ENCODE measurements at places on chromosomes 2 and 18.

- no peak for DNase-seq
These were observed 100.4 kb downstream of the HIBCH start for GRCh38 chr2:190219186-190219585.

DNA sequence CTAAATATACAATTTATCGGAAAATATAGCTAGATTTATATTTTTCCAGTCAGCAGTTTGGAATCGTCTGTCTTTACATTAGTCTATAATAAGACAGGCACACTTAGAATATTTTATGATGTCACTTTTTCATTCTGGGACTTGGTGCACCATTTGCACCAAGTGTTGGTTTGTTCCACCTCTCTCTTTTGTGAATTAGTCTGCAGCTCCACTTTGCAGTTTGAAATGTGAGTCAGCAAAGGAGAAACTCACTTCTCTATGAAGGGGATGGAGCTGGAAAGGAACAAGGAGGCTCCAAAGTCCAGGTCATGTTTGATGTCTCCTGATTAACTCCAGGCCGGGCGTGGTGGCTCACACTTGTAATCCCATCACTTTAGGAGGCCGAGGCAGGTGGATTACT is 63.8 kb upstream of the RTN4 start:
- no peak for DNase-seq

- no peak for DNase-seq
These were observed 73.4 kb downstream of the CCDC150 start for GRCh38 chr2:196712867-196713266.

DNA sequence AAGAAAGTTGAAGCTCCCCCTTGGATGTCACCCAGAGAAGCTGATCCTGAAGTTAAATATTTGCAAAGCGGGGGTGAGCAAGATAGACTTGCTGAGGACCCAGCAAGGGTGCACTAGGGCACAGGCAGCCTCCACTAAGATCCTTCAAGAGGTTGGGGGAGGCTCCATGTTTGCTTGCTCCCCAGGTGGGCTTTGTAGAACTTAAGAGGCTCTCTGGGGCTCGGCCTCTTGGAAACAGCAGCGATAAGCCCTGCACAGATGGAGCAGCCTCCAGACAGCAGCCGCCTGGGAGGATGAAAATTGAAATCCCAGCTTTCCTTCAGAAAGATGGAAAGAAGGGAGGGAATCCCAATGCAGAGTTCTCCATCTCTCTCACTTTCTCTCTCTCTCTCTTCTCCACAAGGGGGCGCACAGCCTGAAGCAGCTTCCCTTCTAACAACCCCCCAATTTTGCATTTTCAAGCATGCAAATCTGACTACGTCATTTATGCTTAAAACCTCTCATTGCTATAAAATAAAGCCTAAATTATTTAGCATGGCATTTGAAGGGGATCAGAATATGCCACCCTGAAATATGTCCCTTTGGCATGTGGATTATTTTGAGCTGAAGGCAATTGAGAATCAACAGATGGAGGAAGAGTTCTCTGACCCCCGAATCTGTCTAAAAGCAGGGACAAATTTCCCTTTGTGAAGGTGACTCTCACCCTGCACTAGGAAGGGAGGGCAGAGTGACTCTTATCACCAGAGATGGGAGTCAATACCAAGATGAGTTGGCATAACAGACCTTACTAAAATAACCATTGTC is 185.7 kb upstream of the KLHL29 start:
- DNase-seq = peak; percentile 24

- no peak for DNase-seq
These were observed 9.0 kb upstream of the KCNG2 start for GRCh38 chr18:79788734-79789085.

DNA sequence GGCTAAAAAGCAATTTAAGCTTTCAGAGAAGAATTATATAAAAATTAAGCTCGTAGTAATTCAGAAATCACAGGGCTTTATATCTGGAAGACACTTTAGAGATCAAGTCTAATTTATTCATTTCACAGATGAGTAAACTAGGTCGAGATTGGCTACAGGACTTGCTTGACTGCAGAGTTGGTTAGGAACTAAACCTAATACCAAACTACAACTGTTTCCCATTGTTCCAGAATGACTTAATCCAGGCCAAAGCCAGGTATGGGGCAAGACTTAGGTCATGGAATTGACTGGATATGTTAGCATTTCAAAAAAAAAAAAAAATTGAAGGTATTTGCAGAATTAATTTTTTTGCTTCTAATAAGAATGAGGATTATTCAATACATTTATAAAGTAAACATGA is 146.1 kb downstream of the RIT2 start:
- DNase-seq = no peak

GRCh38 chr2:63594660-63595059 is 5.9 kb downstream of the MDH1 start:
- no peak for DNase-seq

- DNase-seq = no peak
These were observed 925.5 kb downstream of the SLC4A3 start for GRCh38 chr2:220552790-220553535.

DNA sequence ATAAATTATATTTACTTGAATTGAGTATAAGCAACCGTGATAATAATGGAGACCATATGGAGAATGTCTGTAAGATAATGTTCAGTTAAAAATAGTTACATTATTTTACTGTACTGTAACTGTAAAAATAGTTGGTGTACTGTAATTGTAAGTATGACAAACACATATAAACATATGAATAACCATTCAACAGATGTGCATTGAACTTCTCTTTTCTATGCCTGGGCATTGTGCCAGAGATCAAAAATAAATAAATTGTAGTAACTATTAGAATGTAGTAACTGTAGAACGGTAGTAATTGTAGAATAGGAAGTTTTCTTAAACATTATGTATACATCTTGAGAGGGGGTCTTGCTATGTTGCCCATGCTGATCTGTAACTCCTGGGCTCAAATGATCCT is 287.4 kb upstream of the EPAS1 start:
- no peak for DNase-seq

DNA sequence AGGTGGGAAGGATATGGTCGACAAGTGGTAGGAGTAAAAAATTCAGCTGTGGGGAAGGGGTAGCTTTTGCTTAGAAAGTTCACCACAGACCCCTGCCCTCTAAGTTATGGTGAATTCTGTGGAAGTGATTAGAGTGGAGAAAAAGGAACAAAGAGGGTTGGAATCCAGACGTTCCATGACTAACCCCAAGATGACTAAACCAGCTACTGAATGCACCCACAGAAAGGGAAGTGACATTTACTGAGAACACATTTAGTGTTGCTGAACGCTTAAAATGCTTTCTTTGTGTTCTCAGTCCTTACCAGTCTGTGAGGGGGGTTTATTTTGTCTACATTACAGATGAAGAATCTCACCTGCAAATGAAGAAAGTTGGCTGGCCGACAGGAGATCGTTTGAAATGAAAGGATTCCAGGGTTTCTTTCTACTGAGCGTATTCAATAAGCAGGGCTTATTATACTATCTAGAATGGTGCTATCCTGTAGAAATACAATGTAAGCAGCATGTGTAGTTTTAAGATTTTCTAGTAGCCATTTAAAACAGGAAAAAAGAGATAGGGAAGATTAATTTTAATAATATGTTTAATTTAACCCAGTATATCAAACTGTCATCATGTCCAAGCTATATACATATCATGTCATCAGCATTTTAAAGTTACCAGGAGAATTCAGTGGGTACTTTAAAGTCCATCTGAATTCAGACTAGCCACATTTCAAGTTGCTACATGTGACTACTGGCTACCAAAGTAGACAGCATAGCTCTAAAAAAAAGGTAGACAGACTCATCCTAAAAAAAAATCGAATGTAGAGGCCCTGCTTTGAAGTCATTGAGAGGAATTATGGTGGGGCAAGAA is 60.1 kb downstream of the LIMS1 start:
- DNase-seq = no peak

- DNase-seq = no peak
These were observed 190.3 kb downstream of the IRS1 start for GRCh38 chr2:226609366-226609765.

- no peak for DNase-seq
These were observed 75.1 kb downstream of the RFTN2 start for GRCh38 chr2:197600306-197600705.

GRCh38 chr2:188610827-188611226 is 319.2 kb downstream of the GULP1 start:
- no peak for DNase-seq

GRCh38 chr2:120338015-120338414 is 7.9 kb upstream of the INHBB start:
- no peak for DNase-seq

- no peak for DNase-seq
These were observed 47.6 kb downstream of the SP110 start for GRCh38 chr2:230172156-230172555.

DNA sequence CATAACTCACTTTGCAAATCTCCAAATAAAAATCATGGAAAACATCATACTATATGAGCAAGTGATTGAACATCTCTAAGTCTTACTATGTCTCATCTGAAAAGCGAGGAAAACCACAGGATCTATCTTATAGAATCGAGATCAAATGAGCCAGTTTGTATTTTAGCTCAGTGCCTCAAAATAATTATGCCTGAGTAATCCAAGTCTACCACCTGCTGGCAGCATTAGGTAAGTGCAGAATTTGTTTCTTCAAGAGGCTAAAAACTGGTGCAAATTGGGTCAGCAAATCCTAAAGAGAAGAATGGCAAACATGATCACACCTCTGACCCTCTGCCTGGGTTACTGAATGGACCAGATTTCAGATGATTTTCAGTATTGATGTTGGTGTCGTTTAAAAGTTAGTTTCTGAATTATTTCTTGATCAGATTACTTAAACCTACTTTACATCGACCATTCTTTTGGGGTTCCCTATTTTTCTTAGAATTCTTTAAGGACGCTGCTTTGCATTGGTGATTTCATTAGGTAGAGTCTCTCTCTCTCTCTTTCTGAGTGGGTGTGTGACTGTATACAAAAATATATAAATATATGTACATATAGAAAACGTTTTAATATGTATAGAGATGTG is 12.7 kb upstream of the FHOD3 start:
- peak; percentile 78 for DNase-seq

GRCh38 chr18:23540867-23541266 is 37.6 kb downstream of the RMC1 start:
- DNase-seq = no peak

DNA sequence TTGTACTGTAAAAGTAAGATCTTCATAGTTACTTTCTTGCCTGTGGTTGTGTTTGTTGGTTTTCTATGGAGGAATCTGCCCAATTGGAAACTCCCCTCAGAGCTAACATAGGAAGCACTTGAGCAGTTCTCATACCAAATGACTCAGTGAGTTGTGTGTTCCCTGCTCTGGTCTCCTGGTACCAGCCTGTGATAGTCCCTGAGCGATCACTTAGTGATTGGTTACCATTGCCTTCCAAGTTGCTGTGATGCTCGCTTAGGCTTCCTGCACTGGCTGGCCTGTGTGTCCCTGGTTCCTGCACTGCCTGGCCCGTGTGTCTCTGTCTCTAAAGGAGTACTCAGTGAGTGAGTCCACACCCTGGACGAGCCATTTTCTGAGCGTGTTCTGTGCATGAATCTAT is 133.0 kb downstream of the MAP4K4 start:
- no peak for DNase-seq

DNA sequence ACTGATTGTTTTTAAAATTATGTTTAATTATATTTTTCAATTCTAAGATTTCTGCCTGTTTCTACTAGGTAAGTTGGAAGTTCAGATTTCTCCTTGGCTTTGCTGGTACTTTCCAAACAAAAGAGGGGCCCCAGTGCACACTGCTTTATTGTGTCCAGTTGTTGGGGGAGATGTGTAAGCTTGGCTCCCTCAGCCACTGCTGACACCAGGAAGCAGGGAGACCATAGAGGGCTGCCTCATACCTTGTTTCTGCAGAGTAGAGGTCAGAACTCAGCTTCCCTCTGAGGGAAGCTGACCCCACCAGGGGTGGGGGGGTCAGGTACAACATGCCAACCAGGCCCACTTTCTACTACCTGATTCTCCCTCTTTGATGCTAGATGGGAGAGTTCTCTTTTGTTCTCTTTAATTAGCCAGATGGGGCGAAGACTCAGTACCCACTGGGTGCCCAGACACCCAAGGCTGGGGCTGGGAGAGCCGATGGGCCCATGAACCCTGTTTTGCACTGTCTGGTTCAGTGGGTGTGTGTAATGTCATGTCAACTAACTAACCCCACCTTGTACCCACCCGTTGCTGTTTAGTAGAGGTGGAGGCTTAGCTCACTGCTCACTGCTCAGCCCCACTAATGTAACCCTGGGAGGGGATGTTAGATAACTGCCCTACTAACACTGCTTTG is 14.7 kb downstream of the BCL2L11 start:
- no peak for DNase-seq

GRCh38 chr2:240056678-240057077 is 3.4 kb upstream of the OR6B3 start:
- no peak for DNase-seq

All from HEK293T (cell line).